ENCODE measurements at places on chromosomes 13 and 19. TPM values are rescaled to one million over a fixed set of nuclear protein-coding genes. Genes with fewer than 3 reads are reported as not detected.
A peak's percentile ranks its signal among the peaks of the same experiment; 100 is the strongest.

Gene UPK1A
- not detected for total RNA-seq

DNA sequence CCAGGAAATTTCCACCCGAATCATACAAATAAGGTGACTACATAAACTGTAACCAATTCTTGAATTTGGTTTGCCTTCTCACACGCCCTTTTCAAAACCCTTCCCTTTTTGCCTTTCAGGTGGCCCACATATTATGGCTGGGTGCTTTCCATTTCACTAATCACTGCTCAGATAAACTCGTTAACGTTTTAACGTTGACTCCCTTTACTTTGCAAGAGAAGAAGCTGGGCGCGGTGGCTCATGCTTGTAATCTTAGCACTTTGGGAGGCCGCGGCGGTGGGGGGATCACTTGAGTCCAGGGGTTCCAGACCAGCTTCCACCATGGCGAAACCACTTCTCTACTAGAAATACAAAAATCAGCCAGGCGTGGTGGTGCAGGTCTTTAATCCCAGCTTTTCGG is 19.8 kb upstream of the ZNF91 start:
- DNase-seq: no peak

Gene OSCAR
- total RNA-seq: 73.2 TPM

DNA sequence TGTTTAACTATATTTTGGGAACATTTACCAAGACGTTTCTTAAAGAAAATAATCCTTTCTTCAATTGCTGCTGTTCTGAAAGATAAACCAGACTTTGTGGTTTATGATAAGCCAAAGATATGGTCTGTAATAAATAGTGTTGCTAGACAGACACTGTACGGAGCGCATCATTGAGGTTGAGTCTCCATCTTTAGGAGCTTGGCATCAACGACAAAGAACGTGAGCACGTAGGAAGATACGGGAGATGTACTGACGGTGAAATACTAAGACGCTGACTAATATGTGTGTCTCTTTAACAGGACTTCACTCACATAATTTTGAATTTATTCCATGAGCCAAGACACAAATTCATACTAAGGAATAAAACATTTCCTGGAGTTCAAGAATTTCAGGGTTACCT is 16.2 kb downstream of the TEX29 start:
- no peak for DNase-seq

DNA sequence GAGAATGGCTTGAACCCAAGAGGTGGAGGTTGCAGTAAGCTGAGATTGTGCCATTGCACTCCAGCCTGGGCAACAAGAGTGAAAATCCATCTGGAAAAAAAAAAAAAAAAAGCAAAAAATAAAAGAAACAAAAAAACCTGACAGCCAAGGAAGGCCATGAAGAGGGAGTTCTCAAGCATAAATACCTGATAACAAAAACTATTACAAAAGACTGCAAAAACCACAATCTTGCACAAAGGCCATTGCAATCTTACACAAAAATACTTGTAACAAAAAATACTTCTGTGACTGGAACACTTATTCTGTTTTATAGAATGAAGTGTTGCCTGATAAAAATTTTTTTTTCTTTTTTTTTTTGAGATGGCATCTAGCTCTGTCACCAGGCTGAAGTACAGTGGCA is 61.5 kb upstream of the TSC22D1 start:
- DNase-seq: no peak

Gene KIR2DL4
- 0.20 TPM for total RNA-seq

GRCh38 chr13:43769529-43769928 is 17.2 kb downstream of the ENOX1 start:
- DNase-seq: no peak

Gene FAM98C
- 16.0 TPM for total RNA-seq

DNA sequence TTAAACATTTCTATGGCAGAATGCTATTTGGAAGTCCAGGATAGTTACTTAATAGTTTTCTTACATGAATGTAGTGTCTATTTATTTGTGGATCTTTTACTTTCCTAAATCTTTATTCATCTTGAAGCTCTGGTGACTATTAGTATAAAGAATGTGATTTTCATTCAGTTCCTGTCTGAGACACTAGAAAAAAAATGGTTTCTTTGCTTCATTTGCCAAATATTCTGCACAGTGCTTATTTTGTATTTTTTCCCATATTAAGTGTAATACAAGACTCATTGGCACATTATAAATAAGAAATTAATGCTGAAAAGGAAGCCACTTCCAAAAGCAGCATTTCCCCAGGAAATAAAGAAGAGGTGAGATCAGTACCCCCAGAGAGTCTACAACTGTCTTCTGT is 109.8 kb downstream of the POSTN start:
- DNase-seq: no peak

- no peak for DNase-seq
These were observed 11.8 kb upstream of the CCNA1 start for GRCh38 chr13:36420437-36420891.

- no peak for DNase-seq
These were observed 72.8 kb upstream of the CLDN10 start for GRCh38 chr13:95479731-95480130.

GRCh38 chr13:94329754-94330551 is 149.5 kb downstream of the DCT start:
- DNase-seq: no peak

DNA sequence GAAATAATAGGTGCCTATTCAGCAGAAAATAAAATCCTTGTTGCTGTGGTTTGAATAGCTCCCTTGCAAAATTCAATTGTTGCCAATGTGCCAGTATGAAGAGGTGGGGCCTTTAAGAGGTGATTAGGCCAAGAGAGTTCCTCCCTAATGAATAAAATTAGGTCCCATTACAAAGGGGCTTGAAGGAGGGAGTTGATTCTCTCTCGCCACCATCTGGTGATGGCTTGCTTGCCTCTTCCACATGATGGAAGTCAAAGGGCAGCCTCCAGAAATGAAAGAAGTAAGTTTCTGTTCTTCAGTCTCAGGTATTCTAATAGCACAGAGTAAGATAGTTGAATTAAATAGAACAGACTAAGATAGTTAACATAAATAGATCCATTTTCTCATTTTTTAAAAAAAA is 3.0 kb upstream of the EEF1AKMT1 start:
- no peak for DNase-seq

GRCh38 chr19:58345558-58345957 is 7.7 kb downstream of the A1BG start:
- DNase-seq: no peak

Gene S1PR2
- total RNA-seq: 9.4 TPM

DNA sequence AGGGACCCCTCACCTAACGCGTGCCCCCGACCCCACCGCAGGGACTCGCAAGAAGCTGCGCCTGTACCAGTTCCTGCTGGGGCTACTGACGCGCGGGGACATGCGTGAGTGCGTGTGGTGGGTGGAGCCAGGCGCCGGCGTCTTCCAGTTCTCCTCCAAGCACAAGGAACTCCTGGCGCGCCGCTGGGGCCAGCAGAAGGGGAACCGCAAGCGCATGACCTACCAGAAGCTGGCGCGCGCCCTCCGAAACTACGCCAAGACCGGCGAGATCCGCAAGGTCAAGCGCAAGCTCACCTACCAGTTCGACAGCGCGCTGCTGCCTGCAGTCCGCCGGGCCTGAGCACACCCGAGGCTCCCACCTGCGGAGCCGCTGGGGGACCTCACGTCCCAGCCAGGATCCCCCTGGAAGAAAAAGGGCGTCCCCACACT is 4.7 kb upstream of the MYBPC2 start:
- DNase-seq: peak; percentile 96

Gene WDR88
- total RNA-seq: not detected

All from upper lobe of left lung (tissue), 6 donors.